Upper lobe of right lung (tissue), 1 donor: ENCODE measurements at places on chromosomes 5 and 9. TPM values are rescaled to one million over a fixed set of nuclear protein-coding genes. Genes with fewer than 3 reads are reported as not detected.
A peak's percentile ranks its signal among the peaks of the same experiment; 100 is the strongest.

- peak overlapping the region; percentile 82 for H3K4me3 ChIP-seq
- peak overlapping the region; percentile 94 for H3K27ac ChIP-seq
- no peaks in the 10 kb centered on the region for H3K27me3 ChIP-seq
- H3K4me1 ChIP-seq = peaks cover 48% of the 10 kb centered on the region
- no peaks in the 10 kb centered on the region for H3K36me3 ChIP-seq
- DNase-seq = peak; percentile 80
Measured at GRCh38 chr5:135398160-135398854, 724 bp downstream of the MACROH2A1 start.

DNA sequence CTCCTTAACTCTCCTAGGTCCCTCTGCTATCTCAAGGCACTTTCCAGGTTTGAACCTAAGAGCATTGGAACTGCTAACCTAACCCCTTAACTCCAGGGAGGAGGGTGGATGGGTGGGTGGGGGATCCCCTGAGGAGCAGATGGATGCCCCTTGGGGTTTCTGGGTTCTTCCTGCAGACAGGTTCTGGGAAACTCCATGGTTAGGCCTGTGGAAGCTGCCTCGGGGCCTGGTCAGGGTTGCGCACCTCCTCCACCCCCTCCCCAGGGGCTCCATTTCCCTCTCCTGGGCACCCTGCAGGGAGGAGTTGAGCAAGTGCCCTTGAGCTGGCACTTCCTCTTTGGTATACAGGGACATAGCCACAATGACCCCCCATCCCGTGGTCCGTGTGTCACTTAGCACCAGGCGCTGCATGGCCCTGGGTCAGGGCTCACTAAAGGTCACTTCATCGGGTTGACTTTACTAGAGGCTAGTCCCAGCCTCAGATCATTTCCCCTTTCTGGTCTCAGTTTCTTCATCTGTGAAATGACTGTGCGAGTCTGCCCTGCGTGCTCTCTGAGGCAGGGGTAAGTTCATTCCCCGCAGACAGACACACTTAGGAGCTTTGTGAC, 16.0 kb downstream of the CXXC5 start:
- H3K27ac ChIP-seq = peak overlapping the region; percentile 42
- H3K4me1 ChIP-seq = peaks cover 75% of the 10 kb centered on the region
- H3K27me3 ChIP-seq = no peaks in the 10 kb centered on the region
- no peaks in the 10 kb centered on the region for H3K36me3 ChIP-seq

GRCh38 chr5:131384616-131385214, 120.9 kb downstream of the CDC42SE2 start:
- H3K27me3 ChIP-seq = no peaks in the 10 kb centered on the region
- H3K4me3 ChIP-seq = no peak overlapping the region
- H3K27ac ChIP-seq = no peak overlapping the region

DNA sequence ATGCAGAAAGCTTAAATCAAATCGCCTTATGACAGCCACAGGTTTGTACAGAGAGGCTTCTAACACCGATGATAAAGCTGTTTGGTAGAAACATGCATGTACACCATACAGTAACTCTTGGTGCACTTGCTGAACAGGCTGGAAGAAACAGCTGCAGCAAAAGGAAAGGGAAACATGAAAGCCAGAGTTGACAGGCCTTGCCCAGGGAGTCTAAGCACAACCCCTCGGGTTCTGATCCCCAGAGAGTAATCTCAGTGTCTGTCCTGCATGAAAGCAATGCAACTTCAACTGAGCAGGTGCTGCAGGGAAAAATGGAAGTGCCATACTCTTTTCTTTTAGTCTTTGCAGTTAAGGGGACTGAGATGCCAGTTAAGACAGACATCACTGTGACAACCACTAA, 419.9 kb downstream of the BNC2 start:
- H3K36me3 ChIP-seq = no peaks in the 10 kb centered on the region
- no peak for DNase-seq
- H3K27ac ChIP-seq = no peak overlapping the region
- H3K4me3 ChIP-seq = no peak overlapping the region
- H3K4me1 ChIP-seq = no peaks in the 10 kb centered on the region

GRCh38 chr5:158874792-158875191, 224.9 kb downstream of the EBF1 start:
- H3K4me1 ChIP-seq = no peaks in the 10 kb centered on the region
- H3K27ac ChIP-seq = no peak overlapping the region
- no peaks in the 10 kb centered on the region for H3K36me3 ChIP-seq
- H3K4me3 ChIP-seq = no peak overlapping the region
- H3K27me3 ChIP-seq = no peaks in the 10 kb centered on the region
- DNase-seq = no peak

GRCh38 chr9:134858051-134858841, 22.4 kb upstream of the FCN2 start:
- H3K4me1 ChIP-seq = no peaks in the 10 kb centered on the region
- no peak overlapping the region for H3K4me3 ChIP-seq
- DNase-seq = peak; percentile 38
- no peak overlapping the region for H3K27ac ChIP-seq
- H3K27me3 ChIP-seq = no peaks in the 10 kb centered on the region
- H3K36me3 ChIP-seq = no peaks in the 10 kb centered on the region

DNA sequence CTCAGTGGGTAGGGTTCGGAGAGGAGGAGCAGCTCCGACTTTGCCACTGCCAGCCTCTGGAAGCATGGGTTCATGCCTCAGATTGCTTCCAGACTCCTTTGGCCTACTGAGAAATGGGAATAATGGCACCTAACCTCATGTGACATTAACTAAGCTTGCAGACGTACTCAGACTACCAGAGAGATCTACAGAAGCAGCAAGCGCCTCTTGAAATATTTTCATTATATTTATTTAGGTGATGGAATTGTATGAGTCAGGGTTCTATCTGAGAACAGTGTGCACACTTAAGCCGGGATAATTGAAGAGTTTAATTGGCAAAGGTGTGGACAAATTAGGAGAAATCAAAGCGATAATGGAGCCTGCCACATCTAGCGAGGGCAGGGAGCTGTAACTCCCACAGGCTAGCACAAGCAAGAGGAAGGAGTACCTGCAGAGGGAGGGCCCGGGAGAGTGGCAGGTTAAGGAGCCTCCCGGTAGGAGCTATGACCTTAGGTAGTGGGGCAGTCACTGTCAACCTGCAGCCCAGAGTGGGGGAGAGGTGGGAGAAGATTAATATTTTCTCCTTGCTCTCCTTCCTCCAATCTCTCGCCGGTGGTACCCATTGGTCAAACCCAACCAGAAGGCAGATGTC, 12.2 kb upstream of the PDZD2 start:
- H3K36me3 ChIP-seq = no peaks in the 10 kb centered on the region
- DNase-seq = no peak
- no peak overlapping the region for H3K27ac ChIP-seq

- no peaks in the 10 kb centered on the region for H3K27me3 ChIP-seq
- no peaks in the 10 kb centered on the region for H3K36me3 ChIP-seq
- DNase-seq = no peak
- no peaks in the 10 kb centered on the region for H3K4me1 ChIP-seq
Measured at GRCh38 chr5:82327941-82328340, 49.8 kb upstream of the RPS23 start.

DNA sequence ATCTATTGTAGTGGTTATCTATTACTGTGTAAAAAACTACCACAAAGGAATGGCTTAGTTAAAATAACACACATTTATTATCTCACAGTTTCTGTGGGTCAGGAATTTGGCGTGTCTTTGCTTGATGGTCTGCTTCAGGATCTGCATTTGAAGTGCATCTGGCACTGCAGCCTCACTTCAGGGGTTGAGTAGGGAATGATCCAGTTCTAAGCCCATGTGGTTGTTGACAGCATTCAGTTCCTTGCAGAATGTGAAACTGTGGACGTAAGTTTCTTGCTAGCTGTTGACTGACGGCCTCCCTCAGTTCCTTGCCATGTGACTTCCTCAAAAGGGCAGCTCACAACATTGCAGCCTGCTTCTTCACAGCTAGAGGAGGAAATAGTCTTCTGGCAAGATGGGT, 2.1 kb upstream of the OGN start:
- H3K4me3 ChIP-seq = no peak overlapping the region
- peaks cover 23% of the 10 kb centered on the region for H3K4me1 ChIP-seq
- H3K27ac ChIP-seq = peak overlapping the region; percentile 26
- H3K36me3 ChIP-seq = no peaks in the 10 kb centered on the region
- DNase-seq = no peak
- no peaks in the 10 kb centered on the region for H3K27me3 ChIP-seq

DNA sequence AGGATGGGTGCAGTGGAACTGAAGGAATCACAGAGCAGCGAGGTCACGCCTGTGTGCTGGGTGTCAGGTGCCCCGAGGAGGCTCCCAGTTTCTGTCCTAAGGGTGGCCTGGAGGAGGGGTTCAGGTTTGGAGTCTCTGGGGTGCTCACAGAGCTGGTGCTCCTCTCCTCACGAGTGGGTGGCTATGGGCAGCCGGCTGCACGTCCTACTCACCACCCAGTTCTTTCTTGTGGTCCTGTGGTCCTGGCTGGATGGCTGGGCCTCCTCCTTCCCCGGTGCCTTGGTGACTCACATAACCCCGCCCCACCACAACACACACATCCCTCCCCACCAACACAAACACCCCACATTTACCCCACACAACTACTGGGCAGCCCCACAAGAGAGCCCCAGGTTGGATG, 9.9 kb upstream of the PTGS1 start:
- H3K4me1 ChIP-seq = no peaks in the 10 kb centered on the region
- no peak overlapping the region for H3K4me3 ChIP-seq
- DNase-seq = no peak
- H3K27ac ChIP-seq = no peak overlapping the region

- no peak for DNase-seq
- H3K36me3 ChIP-seq = no peaks in the 10 kb centered on the region
- peaks cover 12% of the 10 kb centered on the region for H3K27me3 ChIP-seq
- no peak overlapping the region for H3K4me3 ChIP-seq
- no peak overlapping the region for H3K27ac ChIP-seq
Measured at GRCh38 chr9:101462558-101462957, 27.0 kb upstream of the ALDOB start.

DNA sequence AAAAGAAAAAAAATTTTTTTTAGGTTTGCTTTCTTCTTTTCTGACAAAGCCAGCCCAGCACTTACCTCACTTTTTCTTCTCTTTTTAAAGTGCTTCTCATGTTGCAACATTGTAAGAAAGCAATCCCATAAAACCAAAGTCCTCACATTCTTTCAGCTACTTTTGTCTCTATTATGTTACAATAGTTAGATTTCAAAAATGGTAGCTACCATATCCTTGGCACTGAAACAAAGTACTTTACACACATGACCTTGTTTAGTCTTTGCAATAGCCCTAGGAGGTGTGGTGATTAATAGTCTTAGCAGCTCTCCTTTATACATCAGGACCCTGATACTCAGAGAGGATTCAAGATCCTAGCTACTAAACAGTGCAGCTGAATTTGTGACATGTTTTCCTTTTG, 23.5 kb upstream of the CARTPT start:
- H3K4me3 ChIP-seq = no peak overlapping the region
- H3K4me1 ChIP-seq = no peaks in the 10 kb centered on the region
- no peak for DNase-seq
- no peaks in the 10 kb centered on the region for H3K27me3 ChIP-seq
- H3K27ac ChIP-seq = no peak overlapping the region
- H3K36me3 ChIP-seq = no peaks in the 10 kb centered on the region

DNA sequence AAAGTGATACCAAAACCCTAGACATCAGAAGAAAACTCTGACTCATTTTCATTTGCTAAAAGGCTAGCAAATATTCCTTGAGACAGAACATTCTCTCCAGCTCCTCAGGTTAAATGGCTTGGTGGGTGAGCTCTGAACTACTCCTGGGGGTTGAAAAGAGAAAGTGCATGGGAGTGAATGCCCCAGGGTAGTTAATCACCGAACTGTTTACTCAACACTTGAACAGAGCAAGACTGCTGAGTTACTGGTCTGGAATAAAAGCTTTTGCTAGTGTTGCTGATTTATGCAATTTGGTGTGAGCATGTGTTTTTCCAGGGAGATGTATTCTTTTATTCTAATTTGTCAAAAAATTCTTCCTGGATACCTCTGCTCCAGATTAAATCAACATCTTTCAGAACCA, 88.3 kb upstream of the PRDM9 start:
- no peak for DNase-seq
- H3K27ac ChIP-seq = no peak overlapping the region
- H3K36me3 ChIP-seq = no peaks in the 10 kb centered on the region
- H3K4me1 ChIP-seq = no peaks in the 10 kb centered on the region

- no peak overlapping the region for H3K27ac ChIP-seq
- H3K36me3 ChIP-seq = no peaks in the 10 kb centered on the region
Measured at GRCh38 chr9:115980054-115980453, 173.5 kb upstream of the PAPPA start.

- no peaks in the 10 kb centered on the region for H3K36me3 ChIP-seq
- no peaks in the 10 kb centered on the region for H3K27me3 ChIP-seq
- H3K27ac ChIP-seq = no peak overlapping the region
- DNase-seq = no peak
Measured at GRCh38 chr9:121718084-121718483, 66.7 kb downstream of the DAB2IP start.

DNA sequence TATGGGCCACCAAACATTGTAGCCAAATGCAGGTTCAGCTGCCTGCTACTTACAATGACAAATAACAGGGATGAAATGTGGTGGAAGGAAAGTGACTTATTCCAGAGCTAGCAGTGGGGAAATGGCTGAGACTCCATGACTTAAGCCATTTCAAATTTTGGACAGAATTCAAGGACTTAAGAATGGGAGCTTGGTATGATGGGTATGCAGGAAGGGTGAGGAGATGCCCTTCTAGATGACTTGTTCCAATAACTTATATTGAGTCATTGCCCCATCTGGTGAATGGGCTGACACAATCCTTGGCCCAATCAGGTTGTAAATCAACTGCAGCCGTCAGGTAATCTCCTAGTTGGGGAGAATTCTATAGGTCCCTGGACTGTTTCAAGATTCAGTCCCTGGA, 230.7 kb upstream of the SGCD start:
- H3K4me1 ChIP-seq = no peaks in the 10 kb centered on the region
- no peaks in the 10 kb centered on the region for H3K36me3 ChIP-seq
- H3K27me3 ChIP-seq = no peaks in the 10 kb centered on the region
- no peak for DNase-seq
- H3K27ac ChIP-seq = no peak overlapping the region

Gene LCNL1
- total RNA-seq = 5.1 TPM

Gene APBA1
- total RNA-seq = 6.2 TPM

Gene HTR4
- 0.43 TPM for total RNA-seq

Gene CNOT6
- total RNA-seq = 21.7 TPM

Gene PCDHB7
- total RNA-seq = 2.8 TPM

Gene SLC30A5
- total RNA-seq = 58.1 TPM

Gene ZDHHC11B
- total RNA-seq = 8.0 TPM

Gene BNIP1
- total RNA-seq = 9.1 TPM
